Stimulated activated CD4-positive, alpha-beta T cell treated with anti-CD3 and anti-CD28 coated beads, Interleukin-1b, Interleukin-23, amount 100 ng/mL, for 4 hours (primary cell): ENCODE measurements at places on chromosomes 7 and 10.

DNA sequence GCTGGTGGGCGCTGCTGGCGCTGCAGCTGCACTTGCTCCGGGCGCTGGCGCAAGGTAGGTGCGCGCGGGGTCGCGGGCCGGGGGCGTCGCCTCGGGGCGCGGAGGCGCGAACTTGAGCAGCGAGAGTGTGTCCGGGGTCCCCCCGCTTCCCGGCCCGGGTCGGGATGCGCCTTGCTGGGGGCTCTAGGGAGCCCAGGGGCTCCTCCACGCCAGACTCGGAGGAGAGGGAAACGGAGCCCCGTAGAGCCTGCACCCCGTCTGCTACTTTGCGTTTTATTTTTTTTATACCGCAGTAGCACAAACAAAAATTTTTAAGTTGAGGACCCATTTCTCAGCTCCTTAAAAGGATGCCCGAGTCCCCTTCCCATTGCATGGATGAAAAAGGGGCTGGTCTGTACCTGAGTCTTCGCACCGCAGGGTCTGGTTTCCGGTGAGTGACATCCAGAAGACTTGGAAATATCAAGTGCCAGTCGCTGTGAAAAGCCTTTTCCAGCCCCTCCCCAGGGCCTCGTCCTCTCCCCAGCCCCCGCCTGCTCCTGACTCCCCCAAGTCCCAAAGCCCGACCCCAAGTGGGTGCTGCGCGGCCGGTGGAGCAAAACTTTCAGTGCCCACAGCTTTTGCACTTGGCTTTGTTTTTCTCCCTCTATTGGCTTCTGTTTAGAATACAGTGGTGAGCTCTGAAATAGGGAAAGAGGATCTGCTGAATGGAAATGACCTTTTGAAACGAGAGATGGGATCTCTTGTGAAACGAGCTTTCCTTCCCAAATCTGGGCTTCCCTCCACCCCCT is 973 bp downstream of the SDK1 start:
- DNase-seq, result peak; percentile 1

GRCh38 chr10:8468477-8468876 is 414.0 kb downstream of the GATA3 start:
- no peak for DNase-seq

- DNase-seq, result no peak
These were observed 298.7 kb upstream of the NRG3 start for GRCh38 chr10:81576336-81576735.

DNA sequence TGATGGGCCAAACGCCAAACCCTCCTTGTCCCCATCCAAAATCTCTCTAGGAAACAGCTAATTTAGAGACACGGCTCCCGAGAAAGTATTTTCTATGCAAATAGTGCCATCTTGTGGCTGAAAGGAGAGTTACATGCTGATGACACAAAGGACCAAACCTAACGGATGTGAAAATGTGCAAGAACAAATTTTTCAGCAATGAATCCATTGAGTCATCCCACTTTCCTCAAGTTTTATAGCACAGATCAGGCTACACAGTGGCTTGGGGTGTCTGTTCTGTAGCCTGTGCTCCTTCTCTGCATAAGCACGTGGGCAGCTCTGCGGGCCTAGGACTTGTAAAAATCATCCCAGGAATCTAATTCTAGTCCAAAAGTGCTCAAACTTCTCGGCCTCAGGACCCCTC is 154.8 kb upstream of the PRR15 start:
- DNase-seq, result no peak

DNA sequence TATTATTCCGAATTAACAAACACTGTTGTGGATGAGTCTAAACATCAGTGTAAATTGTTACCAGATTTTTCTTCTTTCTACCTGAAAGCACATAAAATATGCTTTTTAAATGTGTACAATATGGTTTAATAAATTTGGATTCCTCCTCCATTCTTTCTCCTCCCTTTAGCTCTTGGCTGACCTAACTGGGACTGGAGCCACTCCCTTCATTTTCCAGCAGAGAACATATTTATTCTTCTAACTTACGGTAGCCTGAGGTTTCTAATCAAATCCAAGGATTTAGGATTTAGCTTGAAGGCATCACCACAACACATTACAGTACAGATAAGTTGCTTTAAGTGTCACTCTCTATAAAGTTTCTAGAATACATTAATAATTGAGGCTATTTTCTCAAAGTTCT is 88.2 kb upstream of the SEMA3C start:
- no peak for DNase-seq

DNA sequence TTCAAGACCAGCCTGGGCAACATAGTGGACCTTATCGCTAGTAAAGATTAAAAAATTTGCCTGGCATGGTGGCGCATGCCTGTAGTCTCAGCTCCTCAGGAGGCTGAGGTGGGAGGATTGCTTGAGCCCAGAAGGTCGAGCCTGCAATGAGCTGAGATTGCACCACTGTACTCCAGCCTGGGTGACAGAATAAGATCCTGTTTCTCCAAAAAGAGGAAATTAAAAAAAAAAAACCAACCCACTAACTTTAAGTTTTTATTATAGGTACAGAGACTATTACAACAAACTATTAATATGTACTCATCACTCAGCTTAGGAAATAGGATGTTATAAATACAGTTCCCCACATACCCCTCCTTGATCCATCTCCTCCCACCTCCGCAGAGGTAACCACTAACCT is 30.2 kb downstream of the DHTKD1 start:
- no peak for DNase-seq

- no peak for DNase-seq
These were observed 12.0 kb downstream of the GET4 start for GRCh38 chr7:888081-889024.

- DNase-seq, result no peak
These were observed 144.5 kb upstream of the YAE1 start for GRCh38 chr7:39421661-39422060.

- DNase-seq, result no peak
These were observed 472.0 kb upstream of the AKR1E2 start for GRCh38 chr10:4353964-4354363.

DNA sequence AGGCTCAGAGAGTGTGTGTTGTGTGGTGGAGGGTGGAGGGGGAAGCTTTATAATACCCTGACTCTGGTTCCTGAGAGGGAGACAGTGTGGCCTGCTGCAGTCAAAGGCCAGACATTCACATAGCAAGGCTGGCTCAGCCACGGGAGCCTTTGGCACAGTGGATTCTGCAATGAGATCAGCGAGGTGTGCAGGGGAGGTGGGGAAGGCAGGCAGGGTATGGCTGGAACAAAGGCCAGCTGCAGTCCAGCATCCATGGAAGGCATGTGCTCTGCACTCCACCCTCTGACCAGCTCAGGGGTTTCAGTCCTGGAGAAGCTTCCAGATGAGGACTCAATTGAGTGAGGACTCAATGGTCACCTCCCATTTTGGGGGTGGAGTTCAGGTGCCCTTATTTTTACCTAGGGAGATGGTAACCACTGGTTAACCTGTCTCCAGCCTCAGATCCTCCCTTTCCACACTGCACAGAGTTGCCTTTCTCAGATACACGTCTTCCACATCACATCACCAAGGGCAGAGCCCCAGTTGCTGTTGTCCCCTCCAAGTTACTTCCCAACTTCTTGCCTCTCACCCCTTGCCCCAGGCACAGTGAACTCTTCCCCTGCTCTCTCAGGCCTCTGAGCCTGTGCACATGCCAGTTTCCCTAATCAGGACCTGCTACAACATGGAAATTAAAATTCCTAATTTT is 504.9 kb downstream of the GRID1 start:
- no peak for DNase-seq

DNA sequence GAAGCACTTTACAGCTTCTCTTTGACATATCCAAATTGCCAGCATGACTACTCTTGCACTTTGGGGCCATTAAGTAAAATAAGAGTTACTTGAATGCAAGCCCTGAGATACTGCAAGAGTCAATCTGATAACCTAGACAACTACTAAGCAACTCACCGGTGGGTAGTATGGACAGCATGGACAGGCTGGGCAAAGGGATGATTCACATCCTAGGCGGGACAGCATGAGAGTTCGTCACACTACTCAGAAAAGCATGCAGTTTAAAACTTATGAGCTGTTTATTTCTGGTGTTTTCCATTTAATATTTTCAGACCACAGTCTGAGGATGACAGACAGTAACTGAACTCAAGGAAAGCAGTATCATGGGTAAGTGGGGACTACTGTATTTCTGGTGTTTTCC is 84.0 kb downstream of the ORC5 start:
- no peak for DNase-seq
